ENCODE measurements at places on chromosomes 3 and 15.

DNA sequence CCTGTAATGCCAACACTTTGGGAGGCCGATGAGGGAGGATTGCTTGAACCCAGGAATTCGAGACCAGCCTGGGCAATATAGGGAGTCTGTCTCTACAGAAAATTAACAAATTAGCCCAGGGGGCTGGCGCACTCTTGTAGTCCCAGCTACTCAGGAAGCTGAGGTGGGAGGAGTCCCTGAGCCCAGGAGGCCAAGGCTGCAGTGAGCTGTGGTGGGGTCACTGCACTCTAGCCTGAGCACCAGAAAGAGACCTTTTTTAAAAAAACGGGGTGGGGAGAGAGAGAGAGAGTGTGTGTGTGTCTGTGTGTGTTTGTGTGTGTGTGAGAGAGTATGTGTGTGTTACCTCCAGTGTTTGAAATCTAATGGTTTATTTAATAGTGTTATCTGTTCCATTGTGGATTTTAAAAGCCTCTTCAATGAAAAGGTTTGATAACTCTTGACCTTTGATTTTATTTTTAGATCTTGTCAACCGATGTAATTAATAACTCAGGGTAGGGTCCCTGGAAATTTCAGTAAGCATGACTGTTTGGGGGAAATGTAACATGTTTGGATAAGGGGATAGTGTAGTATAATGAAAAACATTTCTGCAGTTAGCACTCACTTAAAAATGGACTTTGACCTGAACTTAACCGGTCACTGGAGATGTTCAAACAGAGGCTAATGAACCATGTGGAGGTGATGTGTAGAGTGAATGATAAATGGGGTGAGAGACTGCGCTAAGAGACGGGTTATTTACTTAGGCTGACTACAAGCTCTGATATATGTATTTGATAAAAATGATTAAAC is 29.7 kb downstream of the LRCH3 start:
- DNase-seq: no peak

DNA sequence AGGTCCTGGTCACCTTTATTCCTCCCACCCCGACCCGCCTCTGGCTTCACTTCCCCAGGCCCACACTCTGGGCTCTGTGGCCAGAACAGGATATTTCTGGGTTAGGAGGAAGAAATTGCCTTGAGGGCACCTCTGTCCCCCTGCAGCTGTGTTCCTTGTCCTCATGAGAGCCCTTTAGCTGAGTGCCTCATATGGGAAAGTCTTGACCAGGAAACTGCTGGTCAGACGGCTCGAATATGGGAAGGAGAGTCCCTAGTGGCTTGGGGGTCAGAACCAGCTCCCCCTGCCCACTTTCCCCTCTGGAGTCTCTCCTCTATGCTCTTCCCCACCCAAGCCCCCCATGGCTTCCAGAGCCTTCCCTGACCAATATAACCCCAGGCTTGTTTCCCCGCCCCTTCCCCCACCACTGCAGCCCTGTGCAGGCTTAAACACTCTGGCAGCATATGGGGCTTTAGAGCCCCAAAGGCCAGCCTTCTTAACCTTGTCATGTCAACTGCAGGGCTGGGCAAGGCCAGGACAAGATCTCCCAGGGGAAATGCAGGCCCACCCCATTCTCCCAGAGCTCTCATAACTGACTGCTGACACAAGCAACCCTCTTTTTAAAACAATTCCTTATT is 36.4 kb downstream of the SEC22C start:
- no peak for DNase-seq

DNA sequence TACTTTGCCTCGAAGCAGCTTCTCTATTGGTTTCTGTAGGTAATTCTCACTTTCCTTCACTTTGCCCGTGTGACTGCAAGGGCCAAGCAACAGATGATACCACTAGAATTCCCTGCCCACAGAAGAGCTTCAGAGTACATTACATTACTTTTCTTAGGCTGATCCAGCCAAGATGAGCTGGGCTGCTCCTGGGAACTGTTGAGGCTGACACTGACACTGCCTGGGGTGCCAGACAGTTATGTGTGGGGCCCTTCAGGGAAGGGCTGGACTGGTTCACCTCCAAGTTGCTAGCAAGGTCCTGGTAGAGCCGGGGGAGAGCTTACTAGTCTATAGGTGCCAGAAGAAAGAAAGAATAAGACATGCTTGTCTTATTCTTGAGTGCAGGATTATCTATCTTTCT is 19.0 kb downstream of the GORASP1 start:
- DNase-seq: no peak

DNA sequence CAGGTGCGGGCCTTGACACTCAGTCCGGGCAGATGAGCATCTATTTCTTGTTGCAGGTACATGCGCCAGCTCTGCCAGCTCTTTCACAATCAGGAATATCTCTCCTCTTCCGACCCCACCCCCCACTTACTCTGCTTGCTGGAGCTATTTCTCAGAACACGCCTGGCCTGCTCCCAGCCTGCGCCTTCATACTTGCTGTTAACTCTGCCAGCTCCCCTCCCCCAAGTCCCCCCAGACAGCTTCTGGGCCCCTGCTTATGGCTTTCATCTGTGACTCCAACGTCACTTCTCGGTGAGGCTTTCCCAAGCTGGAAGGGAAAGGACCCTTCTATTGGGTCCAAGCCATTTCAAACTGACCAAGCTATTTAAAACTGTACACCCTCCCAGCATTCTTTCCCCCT is 15.2 kb downstream of the MAGEF1 start:
- DNase-seq: no peak

DNA sequence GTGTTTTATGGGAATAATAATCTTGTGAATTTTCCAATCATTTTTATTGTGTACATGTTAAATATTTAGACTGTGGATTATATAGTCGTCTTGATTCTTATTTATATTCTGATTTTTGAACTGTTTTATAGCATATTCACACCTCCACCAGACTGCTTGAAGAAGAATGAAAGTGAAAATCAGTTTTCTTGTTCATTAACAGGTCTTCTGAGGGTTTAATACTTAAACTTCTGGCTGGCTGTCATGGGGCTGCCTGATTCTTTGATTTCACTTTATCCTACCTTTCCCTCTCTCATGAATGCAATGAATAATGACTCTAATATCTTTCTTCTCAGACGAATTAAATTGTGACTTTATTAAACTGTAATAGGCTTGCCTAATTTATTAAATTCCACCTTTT is 56.2 kb downstream of the ATP2C1 start:
- DNase-seq: no peak

- DNase-seq: no peak
Measured at GRCh38 chr15:77470235-77470634, 49.5 kb downstream of the HMG20A start.

GRCh38 chr15:61275901-61276300 is 46.8 kb upstream of the RORA start:
- DNase-seq: no peak

DNA sequence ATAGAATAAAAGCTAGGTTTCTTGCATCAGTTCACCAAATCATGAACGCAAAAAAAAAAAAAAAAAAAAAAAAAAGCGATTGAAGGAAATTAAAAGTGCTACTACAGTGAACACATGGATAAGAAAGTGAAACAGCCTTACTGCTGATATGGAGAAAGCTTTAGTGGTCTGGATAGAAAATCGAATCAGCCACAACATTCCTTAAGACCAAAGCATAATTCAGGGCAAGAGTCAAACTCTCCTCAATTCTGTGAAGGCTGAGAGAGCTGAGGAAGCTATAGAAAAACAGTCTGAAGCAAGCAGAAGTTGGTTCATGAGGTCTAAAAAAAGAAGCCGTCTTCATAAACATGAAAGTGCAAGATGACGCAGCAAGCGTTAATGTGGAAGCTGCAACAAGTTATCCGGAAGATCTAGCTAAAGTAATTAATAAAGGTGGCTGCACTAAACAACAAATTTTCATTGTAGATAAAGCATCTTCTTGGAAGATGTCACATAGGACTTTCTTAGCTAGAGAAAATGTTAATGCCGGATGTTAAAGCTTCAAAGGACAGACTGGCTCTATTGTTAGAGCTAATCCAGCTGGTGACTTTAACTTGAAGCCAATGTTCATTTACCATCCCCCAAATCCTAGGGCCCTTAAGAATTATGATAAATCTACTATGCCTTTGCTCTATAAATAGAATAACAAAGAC is 19.2 kb downstream of the P3H2 start:
- DNase-seq: no peak

- DNase-seq: no peak
Measured at GRCh38 chr3:68860916-68861315, 71.4 kb downstream of the TAFA4 start.

DNA sequence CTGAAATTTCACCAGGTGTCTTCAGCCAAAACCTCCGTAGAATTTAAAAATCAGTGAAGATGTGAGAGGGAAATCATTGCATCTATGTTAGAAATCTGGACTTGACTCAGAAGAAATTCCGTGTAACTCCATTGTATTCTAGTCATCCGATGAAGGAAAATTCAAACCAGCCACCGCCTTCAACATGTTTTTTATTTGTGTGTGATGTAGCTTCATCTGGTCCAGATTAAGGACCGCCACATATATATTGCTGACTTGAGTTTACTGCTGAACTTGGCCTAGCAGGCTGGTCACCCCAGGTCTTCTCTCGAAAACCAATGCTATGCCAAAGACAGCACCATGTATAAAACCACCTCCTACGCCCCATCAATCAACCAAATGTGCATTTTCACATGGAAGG is 120.9 kb downstream of the FOXP1 start:
- DNase-seq: no peak

GRCh38 chr15:78406016-78406585 is 31.9 kb upstream of the IREB2 start:
- no peak for DNase-seq

DNA sequence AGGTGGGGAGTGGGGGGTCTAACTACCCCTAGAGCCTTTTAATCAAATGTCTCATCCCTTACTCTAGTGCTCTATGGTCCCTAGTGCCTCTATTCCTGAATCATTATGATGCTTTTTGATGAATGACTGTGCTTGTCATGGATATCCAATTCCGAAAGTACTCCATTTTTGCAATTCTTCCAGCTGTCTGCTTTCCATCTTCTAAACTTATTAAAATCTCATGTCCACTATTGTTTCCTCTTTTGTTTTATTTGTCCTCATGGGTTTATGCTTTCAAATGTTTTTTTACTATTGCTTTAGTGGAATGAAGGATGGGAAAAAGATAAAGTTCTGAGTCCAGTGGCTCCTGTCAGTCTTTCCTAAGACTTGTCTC is 77.2 kb upstream of the KCNMB2 start:
- no peak for DNase-seq

DNA sequence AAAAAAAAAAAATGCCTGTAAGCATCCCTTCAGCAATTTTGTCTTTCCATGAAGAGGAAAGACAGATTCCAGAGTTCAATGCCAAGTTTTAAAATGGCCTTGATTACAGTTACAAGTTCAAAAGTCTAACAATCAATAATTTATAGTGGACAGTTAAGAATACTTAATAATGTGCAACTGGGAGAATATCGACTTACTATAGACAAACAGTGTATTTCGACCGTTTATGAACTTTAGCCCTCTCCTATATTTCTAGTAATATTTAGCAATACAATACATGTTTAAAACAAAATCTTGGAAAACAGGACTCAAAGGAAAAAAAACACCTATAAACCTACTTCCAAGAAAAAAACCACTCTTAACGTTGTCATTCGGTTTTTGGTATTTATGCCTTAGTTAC is 1.5 kb downstream of the PBRM1 start:
- no peak for DNase-seq

DNA sequence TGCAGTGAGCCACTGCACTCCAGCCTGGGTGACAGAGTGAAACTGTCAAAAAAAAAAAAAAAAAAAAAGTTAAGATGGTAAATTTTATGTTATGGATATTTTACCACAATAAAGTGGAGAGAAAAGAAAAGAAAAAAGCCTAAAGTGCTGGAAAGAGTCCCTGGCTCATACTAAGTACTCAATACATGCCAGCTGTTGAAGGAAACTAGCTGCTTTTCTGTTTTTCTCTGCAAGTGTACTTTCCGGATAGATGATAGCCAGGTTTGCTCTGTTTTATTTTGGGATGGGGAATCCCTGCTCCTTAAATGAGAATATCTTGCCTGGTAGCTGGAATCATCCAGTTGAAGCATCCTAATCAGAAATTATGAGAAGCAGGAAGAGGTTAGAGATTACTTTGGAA is 10.9 kb downstream of the EID1 start:
- no peak for DNase-seq

- DNase-seq: no peak
Measured at GRCh38 chr3:133963657-133964396, 65.9 kb downstream of the SLCO2A1 start.

DNA sequence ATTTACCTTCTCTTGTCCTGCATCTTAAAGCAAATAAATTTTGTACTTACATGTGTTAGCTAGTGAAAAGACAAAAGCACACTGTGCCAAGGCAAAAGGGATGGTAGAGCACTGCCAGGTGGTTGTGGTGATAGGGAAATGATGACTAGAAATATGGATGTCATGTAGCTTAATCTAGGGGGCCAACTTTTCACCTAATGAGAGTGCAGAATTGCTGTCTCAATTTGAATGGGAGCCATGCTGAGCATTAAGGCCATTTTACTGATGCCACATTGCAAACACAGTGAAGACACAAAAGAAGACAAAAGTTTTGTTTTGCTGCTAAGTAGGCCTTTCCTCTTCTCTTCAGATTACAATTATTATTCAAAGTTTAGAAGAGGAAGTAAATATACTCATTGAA is 274.7 kb downstream of the PDCD6IP start:
- no peak for DNase-seq

DNA sequence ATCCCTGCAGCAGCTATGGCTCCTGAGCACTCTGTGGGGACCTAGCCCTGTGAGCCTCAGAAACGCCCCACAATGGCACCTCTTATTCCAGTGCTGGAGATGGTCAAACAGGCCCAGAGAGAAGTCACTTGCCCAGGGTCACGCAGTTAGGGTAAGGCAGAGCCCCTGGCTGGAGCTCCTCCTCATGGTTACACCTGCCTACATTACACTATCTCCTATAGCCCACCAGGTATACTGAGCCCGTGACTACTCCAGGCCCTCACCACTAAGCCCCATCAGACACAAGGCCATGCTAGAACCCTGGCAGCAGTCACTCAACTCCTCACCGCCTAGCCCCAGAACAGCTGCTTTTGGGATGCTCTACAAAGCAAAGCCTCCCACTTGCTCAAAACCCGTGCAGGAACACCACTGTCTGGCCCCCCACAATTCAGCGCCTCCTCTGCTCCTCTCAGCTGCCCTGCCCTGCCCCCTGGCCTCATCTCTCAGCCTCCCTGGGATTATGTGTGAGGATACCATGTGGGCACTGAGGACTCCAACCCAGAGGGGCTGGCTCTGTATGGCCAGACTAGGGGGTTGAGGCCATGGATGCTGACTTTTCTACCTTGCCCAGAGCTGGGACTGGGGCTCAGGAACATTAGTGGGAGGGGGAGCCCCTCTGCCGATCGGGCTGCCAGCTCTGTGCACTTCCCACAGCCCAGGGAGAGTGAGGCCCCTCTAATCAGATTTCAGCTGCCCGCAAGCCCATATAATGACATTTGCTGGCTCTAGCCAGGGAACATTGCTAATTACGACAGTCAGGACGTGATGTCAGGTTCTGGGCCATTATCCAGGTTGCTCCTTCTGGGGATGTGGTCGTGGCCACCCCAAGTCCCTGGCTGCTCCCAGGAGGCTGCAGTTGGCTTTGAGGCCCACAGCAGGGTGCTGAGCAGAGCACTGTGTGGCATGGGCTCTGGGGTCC is 4.0 kb downstream of the NT5DC2 start:
- DNase-seq: no peak

Measured in CD4-positive, alpha-beta T cell treated with Interleukin-6 at 100 ng/mL for 8 hours (primary cell).